Activated CD4-positive, CD25-positive, alpha-beta regulatory T cell treated with anti-CD3 and anti-CD28 coated beads, Interleukin-2, amount 50 U/mL, for 24 hours (primary cell): ENCODE measurements at places on chromosomes 6 and 20.
A peak's percentile ranks its signal among the peaks of the same experiment; 100 is the strongest.

GRCh38 chr20:63895952-63896263 is 982 bp downstream of the DNAJC5 start:
- no peak for ATAC-seq

DNA sequence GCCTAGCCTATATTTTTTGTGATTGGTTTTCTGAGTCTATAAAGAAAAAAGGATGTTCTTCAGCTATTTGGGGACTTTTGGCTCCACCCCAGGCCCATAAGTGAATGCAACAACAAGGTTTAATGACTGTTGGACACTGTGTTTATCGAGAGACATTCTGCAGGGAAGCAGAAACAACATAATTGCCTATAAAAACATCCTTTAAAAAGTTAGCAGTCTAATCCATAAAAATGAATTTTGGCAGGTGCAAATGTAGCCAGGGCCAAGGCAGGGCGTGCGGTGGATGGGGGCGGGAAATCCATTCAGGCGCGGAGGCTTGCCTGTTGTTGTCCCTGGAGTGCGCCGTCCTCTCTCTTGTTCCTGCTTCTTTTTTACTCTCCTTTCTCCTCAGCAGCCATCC is 99.3 kb downstream of the PAX1 start:
- no peak for ATAC-seq

DNA sequence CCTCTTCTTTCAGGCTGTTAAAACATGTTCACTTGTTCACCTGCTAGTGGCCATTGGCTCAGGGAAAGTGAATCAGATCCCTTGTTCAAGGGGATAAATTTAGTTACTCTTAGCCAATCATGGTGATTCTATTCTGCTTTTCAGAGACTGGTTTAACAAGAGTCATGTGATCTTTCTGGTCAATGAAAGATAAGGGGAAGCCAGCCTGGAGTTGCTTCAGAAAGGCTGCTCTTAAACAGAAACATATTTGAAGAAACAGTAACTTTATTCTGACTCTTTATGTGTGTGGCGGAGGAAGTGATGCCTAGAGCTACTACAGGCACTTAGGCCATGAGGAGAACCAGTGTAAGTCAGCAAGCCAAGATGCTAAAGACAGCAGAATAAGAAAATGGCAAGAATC is 28.1 kb upstream of the AHI1 start:
- no peak for ATAC-seq

- no peak for ATAC-seq
Measured at GRCh38 chr6:20709451-20709850, 175.2 kb downstream of the CDKAL1 start.

GRCh38 chr6:21426841-21427490 is 166.6 kb upstream of the SOX4 start:
- ATAC-seq = no peak

DNA sequence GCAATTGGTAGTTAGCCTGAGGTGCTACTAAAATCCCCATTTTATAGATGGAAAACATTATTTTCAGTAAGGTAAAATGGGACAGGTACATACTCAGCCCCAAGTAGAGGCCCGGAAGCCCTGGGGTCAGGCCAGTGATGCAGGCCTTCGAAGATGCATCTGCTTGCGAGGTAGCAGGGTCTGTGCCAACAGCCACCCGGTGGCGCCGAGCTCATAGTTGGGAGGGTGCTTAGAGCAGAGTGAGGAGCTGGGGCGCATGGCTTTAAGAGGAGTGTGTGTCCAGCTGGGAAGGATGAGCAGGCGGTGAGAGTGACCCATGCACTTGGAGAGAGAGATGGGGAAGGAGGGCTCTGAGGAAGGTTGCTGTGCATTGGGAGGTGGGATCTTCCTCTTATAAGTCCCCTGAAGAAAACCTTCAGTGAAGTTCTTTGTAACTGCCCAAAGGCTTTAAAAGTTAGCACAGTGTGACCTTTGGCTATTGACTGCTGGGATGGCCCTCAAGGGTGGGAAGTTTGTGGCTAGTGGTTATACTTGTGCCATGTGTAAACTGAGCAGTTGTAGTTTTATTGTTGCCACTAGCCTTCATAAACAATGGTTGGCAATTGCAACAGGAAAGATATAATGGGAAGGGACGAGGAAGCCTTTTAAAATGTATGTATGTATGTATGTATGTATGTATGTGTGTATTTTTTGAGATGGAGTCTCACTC is 71.1 kb downstream of the TOX2 start:
- ATAC-seq = no peak

- ATAC-seq = no peak
Measured at GRCh38 chr6:13683038-13683437, 28.6 kb downstream of the RANBP9 start.

- no peak for ATAC-seq
Measured at GRCh38 chr20:20395903-20396568, 28.1 kb downstream of the INSM1 start.

- ATAC-seq = peak; percentile 41
Measured at GRCh38 chr6:144675231-144675861, 390.2 kb downstream of the UTRN start.

GRCh38 chr20:19692685-19693119 is 65.4 kb upstream of the RIN2 start:
- no peak for ATAC-seq

DNA sequence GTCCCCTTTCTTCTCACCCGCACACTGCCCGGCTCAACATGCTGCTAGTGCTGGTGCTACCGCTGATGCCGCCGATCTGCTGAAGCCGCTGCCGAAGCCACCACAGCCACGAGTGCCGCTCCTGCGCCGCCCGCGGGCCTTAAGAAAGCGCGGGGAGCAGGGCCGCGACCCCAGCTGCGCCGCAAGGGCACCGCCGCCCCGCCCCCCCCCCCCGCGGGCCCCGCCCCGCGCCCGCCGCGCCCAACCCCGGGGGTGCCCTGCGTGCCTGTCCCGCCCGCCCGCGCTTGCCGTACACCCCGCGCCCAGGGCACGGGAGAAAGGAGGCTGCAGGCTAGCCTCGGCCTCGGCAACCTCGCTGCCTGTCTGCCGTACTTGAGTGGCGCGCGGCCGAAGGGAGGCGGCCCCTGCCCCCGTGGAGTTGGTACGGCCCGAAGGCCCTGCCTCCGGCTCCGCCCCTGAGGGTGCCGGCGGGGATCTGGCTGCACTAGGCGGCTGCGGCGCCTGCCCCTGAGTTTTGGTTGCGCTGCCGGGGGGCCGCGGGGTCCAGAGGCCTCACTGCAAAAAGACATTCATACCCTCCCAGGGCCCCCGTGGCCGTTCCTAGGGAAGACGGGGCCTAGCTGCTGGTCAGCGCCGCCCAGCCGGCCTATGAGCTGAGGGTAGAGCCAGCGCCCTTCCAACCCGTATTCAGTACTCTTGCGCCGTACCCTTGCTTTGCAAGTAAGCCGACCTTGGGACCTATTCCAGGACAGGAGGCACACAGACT is at the start of gene SOD2:
SOD2 (minus strand) TSS at position 114 of the 766 bp plus-strand sequence; CDS start at position 40, 74 bp downstream.
- ATAC-seq = peak; percentile 79

DNA sequence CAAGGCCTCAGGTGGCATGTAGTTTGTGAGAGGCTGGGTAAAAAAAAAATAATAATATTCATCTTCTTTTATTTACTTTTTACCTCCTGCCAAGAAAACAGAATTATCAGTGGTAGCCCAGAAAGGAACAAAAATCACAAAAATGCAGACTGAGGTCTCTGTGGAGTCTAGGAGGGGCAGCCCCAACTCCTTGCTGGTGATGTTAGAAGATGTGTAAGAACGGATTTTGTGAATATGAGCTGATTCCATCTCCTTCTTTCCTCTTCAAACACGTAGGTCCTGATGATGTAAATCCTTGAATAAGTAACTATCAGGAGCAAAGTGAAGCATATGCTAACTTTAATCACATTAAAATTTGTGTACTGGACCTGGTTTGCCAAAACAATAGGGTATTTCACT is 226.8 kb downstream of the EYA4 start:
- no peak for ATAC-seq

DNA sequence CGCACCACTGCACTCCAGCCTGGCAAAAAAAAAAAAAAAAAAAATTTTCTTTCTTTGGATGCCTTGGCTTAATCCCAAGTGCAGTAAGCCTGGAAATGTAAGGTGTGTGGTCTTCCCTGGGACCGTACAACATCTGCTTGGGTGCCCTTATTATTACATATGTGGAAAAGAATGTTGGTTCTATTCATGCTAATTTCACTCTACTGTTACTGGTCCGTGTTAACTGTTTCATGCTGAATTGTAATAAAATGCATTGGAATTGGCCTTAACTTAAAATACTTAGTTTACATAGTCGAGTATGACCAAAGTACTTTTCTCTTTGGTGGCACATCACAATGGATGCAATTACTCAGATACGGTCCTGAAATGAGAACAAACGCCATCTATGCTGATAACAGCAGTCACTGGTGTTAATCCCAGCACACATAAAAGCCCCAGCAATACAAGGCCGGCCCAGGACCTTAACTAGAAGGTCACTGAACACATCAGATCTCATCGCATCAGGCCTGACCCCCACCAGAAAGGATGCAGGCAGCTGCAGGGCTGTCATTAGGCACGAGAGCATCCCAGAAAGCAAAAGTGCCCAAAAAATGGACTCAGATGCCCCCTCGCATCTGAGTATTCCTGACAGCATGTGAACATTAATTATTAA is 1.2 kb downstream of the SERPINB6 start:
- ATAC-seq = no peak
